ENCODE measurements at places on chromosomes 7 and 10.

DNA sequence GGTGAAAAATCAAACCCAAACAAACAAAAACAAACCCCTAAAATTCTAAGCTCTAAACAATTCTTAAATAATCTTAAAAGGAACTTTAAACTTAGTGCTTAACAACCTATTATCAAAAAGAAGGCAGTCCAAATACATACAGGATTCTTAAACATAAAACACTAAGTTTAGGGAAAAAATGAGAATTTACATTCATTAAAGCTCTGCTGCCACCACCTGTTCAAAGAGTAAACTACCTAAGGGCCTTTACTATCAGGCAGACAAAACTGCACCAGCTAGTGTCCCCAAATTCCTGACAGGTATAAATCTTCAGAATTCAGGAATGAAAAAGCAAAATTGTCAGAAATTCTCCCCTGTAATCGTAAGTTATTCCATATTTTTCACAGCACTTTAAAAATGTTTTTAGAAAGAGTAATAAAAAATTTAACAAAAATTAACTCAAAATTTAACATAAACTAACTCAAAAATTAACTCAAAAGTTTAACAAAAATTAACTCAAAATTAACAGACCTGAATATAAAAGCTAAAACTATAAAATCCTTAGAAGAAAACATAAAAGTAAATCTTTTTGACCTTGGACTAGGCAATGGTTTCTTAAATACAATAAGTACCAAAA is 55.1 kb downstream of the PDZD8 start:
- no peak for DNase-seq

- no peak for DNase-seq
Measured at GRCh38 chr10:35705671-35706070, 63.6 kb upstream of the FZD8 start.

DNA sequence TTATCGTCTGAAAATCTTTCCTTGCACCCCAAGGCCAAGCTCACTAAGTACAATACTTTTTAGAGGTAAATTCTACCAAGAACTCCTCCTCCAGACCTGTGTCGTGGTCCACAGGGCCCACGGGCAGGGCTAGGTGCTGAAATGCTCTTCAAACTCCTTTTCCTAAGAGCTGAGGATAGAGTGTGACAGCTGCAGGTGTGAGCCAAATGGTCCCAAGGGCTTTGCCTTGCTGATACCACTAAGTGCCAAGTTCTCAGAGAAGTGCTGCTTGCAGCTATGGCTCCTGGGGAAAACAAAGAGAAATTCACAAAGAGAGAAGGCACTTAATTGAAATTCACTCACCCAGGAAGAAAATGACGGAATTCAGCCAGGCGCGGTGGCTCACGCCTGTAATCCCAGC is 868.9 kb upstream of the AUTS2 start:
- DNase-seq, result no peak

- no peak for DNase-seq
Measured at GRCh38 chr10:28296023-28296422, 6.8 kb downstream of the MPP7 start.

- DNase-seq, result no peak
Measured at GRCh38 chr10:25531457-25532061, 356.8 kb downstream of the GPR158 start.

DNA sequence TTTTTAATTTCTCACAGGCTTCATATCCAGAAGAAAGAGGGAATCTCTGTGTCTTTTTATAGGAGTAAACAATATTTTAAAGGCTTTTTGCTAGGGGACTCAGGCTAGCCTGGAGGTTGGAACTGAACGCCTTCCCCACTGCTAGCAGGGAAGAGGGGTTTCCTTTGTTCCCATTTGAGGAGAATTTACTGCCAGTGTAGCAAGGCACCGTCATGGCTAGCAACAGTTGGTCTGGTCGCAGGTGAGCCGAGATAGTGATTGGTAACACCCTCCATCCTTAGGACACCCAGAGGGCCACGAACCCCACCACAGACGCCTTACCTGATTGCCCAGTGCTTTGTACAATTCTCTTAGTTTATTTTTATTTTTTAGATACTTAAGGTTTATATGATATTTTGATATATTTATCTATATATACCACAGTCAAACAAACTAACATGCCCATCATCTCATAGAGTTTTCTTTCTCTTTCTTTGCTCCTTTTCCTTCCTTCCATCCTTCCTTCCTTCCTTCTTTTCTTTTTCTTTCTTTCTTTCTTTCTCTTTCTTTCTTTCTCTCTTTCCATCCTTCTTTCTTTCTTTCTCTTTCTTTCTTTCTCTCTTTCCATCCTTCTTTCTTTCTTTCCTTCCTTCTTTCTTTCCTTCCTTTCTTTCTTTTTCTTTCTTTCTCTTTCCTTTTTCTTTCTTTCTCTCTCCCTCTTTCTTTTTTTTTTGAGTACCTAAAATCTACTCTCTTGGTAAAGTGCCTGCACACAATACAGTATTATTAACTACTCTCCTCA is 219.0 kb upstream of the AKR1E2 start:
- DNase-seq, result no peak

DNA sequence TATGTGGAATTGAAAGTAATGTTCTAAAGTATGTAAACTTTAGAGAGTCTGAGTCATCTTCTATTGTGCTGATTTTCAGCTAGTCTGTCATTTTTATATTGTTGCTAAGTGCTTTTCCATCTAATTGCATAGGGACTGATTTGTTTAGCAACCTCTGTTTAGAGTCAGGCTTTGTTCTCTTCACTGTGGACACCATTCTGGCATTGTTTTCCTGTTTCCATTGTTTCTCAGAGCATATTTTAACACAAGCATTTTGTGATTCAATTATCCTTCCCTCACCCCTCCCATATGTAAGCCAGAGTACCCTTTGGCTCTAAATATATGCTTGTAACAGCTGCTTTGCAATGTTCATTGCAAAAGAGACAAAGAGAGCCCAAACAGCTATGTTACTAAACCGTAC is 748.4 kb upstream of the PHF14 start:
- no peak for DNase-seq

DNA sequence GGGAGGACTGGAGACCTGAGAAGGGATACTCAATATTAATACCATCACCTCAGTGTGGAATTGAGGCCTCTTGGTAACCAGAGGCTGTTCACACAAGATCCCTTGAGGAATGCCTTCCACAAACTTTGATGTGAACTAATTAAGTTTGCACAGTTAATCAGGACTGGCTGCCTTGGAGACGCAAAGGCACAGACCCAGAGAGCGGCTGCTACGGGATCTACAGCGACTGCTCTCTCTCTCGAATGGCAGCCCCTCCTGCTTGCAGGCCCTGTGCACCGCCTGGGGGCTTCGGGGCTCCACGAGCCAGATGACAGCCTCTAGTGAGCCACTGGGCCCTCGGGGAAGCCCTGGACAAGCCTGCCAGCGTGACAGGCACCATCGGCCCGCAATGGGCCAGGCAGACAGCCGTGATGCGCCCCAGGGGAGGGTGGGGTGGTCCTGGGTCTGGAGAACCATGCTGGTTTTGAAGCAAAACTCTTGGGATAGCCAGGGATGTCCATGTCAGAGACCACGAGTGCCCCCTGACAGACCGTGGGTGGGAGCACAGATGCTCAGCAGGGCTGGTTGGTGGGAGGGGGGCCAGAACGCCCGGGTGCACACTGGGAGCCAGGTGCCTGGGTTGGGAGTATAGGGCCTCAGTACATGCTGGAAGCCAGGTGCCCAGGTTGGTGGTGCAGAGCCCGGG is 195.6 kb downstream of the ELFN1 start:
- DNase-seq, result no peak

DNA sequence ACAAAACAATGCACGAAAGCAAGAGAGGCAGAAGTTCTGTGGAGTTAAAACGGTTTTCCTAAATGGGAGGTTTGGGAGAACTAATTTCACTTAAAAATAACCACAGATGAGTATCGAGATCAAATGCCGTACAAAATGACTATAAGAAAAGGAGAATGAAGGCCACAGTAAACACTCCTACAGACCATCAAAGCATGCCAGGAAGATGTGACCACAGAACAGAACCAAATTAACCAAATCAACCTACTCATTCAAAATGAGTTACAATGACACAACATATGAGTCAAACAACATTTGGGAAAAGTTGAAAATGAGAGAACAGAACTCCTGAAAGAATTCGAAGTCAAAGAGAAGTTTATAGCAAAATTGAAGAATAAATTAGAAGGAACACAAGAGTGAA is 24.3 kb upstream of the DOCK1 start:
- no peak for DNase-seq

GRCh38 chr7:142618655-142619351 is 130.5 kb upstream of the PRSS1 start:
- no peak for DNase-seq

DNA sequence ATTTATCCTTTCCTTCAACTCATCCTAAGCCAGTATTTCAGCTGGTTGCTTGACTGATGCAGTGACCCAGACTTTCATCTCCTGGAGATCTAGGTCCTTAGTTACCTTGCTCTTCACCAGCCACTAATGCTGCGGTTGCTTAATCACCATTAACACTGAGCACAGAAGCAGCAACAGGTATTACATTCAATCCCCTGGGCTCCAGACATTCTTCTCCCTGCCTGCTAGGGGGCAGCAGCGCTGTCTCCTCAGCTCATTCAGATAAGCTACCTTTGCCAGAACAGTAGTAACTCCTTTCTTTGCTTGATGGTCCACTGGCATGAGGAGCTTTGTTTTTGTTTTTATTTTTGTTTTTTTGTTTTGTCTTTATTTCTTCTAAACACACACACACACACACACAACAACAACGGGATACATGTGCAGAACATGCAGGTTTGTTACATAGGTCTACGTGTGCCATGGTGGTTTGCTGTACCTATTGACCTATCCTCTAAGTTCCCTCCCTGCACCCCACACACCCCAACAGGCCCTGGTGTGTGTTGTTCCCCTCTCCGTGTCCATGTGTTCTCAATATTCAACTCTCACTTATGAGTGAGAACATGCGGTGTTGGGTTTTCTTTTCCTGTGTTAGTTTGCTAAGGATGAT is 1043.2 kb upstream of the C7orf33 start:
- no peak for DNase-seq

DNA sequence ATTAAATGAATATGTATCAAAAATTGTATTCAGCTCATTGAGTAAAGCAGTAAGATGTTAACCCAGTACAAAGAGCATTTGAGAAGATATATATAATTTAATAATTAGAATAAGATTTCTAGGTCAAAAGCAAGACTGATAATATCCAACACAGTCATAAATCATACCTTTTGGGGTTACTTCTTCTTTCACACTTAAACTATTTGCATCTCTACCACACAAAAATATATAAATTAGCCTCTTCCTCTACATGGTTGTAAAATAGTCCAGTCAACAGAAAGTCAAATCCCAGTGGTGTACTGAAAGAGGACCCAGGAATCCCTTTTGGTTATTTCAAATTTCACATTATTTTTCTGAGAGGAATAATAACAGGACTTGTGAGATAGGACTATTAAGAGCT is 204.6 kb upstream of the INHBA start:
- no peak for DNase-seq

DNA sequence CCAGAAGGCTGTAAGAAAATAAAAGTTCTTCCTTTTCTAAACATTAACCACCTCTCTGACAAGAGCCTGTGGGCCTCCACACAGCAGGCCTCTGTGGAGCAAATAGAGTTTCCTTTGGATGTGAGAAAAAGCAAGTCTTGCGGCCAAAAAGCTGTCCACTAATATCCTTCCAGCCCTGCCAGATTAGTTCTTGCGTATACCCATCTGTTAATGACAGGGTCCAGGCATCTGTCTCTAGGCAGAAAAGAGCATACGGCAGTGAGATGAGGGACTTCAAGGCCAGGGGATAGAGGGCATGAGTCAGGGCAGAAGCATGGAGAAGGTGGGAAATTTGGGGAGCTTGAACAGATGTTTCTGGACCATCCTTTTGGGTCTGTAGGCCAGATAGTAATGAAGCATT is 164.9 kb downstream of the NSUN6 start:
- no peak for DNase-seq

DNA sequence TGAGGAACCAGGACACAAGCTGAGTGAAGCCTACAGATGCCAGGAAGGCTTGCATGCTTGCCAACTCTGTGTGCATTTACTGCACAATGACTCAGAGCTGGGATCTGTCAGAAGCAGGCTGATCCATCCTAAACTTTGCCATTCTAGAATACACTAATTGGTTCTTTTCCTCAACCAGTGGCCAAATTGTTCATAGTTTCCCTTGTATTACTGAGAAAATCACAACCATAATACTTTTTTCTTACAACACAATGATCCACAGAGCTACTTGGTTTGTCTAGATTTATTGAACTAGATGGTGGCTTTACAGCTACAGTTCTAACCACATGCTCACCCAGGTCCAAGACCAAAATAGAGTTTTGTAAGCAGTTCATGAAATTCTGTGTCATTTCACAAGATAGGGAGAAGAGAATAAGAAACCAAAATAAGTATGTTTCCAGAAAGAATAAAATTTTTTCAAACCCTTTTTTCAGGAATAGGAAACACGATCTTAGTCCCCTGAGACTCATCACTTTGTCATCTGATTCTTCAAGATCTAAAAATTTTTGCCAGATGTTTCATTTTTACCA is 21.0 kb upstream of the LRRC17 start:
- no peak for DNase-seq

- DNase-seq, result no peak
Measured at GRCh38 chr10:103448746-103449145, 3.4 kb downstream of the CALHM2 start.

GRCh38 chr10:59967079-59967478 is 60.7 kb upstream of the CCDC6 start:
- DNase-seq, result no peak

DNA sequence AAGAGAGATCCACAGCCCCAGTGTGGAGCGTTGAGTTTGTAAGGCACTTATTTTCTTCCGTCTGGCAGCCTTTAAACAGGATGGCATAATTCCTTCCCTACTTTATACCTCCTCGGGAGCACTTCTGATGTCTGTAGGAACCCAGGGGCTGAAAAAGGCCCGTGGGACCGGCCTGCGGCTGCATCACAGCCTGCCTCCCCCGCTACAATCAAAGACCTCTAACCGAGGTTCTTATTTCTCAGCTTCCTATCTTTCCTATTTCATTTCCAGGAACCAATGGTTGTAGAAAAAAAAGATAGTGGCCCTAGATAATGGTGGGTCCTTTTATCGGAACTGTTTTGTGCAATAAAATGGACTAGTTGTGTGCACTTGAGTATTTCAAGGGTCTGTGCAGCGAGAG is 4.1 kb upstream of the CTBP2 start:
- DNase-seq, result no peak

Data from T-helper 17 cell (primary cell).